ENCODE measurements at places on chromosomes 1 and 21. TPM values are rescaled to one million over a fixed set of nuclear protein-coding genes. Genes with fewer than 3 reads are reported as not detected.

The FMO1 gene
- total RNA-seq: not detected

The SPRR2A gene
- not detected for total RNA-seq

DNA sequence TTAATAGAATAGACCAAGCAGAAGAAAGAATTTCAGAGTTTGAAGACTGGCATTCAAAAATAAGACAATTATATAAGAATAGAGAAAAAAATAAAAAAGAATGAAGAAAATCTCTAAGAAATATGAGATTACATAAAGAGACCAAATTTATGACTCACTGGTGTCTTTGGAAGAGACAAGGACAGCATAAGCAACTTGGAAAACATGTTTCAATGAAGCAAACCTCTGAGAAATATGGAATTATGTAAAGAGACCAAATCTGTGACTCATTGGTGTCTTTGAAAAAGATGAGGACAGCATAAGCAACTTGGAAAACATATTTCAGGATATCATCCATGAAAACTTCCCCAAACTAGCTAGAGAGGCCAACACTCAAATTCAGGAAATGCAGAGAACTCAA is 60.4 kb upstream of the LYPLAL1 start:
- DNase-seq: no peak
- no peaks in the 10 kb centered on the region for H3K36me3 ChIP-seq
- H3K27ac ChIP-seq: no peak overlapping the region
- no peaks in the 10 kb centered on the region for H3K4me1 ChIP-seq
- no peak overlapping the region for H3K4me3 ChIP-seq
- H3K27me3 ChIP-seq: no peaks in the 10 kb centered on the region

GRCh38 chr1:226369110-226369509 is 38.8 kb downstream of the PARP1 start:
- H3K36me3 ChIP-seq: peaks cover 77% of the 10 kb centered on the region
- peaks cover 6% of the 10 kb centered on the region for H3K4me1 ChIP-seq
- H3K4me3 ChIP-seq: no peak overlapping the region
- DNase-seq: no peak
- no peaks in the 10 kb centered on the region for H3K27me3 ChIP-seq
- H3K27ac ChIP-seq: no peak overlapping the region

- H3K27me3 ChIP-seq: no peaks in the 10 kb centered on the region
- no peaks in the 10 kb centered on the region for H3K36me3 ChIP-seq
- no peak overlapping the region for H3K27ac ChIP-seq
- peaks cover 28% of the 10 kb centered on the region for H3K4me1 ChIP-seq
- peak; percentile 63 for DNase-seq
- no peak overlapping the region for H3K4me3 ChIP-seq
Measured at GRCh38 chr1:154716011-154716410, 108.0 kb upstream of the ADAR start.

DNA sequence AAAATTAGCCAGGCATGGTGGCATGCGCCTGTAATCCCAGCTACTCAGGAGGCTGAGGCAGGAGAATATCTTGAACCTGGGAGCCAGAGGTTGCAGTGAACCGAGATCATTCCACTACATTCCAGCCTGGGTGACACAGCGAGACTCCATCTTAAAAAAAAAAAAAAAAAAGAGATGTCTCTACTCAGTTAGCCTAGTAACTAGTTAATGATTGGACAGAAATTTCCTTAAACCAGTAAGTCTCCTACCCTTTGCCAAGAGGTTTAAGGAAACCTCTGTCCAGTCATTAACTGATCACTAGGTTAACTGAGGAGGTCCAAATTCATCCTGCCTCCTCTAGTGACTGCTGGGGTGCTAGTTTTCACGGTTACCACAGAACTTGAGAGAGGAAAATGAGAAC is 143.9 kb upstream of the UBE2U start:
- no peak overlapping the region for H3K4me3 ChIP-seq
- H3K27ac ChIP-seq: no peak overlapping the region
- H3K4me1 ChIP-seq: peaks cover 13% of the 10 kb centered on the region
- H3K27me3 ChIP-seq: no peaks in the 10 kb centered on the region
- DNase-seq: no peak
- no peaks in the 10 kb centered on the region for H3K36me3 ChIP-seq

The KLF17 gene
- not detected for total RNA-seq

The HMGCS2 gene
- total RNA-seq: not detected

The F11R gene
- total RNA-seq: 30.2 TPM

DNA sequence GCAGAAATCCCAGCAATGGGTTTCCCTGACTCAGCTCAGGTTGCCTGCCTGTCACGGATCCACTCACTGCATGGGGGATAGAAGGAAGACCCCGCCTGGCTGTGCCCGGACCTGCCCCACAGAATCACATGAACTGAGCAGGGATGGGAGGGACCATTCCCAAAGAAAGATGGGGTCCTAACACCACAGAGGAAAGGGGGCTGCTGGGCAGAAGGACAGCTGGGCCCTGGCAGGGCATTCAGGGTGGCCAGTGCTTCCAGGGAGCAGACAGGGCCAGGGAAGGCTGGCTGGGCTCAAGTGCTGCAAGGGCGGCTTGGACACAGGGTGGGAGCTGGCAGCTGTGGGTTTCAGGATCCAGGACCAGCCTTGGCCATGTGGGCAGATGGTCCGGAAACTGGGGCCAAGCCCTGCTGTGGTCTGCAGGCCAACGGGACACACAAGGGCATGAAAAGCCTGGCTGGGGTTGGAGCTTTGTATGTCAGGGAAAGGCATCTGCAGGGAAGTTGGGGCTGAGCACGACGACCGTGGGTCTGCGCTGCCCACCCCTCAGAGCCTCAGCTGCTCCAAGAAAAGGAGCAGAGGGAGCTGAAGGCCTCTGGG is 723.9 kb downstream of the PTPRU start:
- H3K36me3 ChIP-seq: no peaks in the 10 kb centered on the region
- H3K27me3 ChIP-seq: no peaks in the 10 kb centered on the region
- DNase-seq: no peak
- H3K27ac ChIP-seq: no peak overlapping the region
- no peak overlapping the region for H3K4me3 ChIP-seq
- H3K4me1 ChIP-seq: no peaks in the 10 kb centered on the region
